Right lobe of liver (tissue), 6 donors: ENCODE measurements at places on chromosomes 2 and 18. TPM values are rescaled to one million over a fixed set of nuclear protein-coding genes. Genes with fewer than 3 reads are reported as not detected.

DNA sequence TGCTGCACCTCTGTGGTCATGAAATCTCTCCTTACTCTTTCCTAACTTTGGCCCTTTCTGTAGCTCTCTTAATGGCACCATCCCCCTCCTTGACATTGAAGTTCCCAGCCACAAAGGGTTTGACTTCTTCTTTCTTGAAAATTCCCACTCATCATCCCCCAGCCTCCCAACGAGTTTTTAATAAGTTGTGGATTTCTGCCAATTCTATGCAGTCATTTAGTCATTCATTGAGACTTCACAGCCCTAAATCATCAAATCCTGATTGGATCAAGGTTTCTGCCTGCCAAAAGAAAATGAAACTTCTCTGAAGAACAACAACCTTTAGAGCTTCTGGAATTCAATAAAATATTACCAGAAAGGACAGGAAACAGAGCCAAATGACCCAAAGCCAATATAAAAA lies 354.3 kb downstream of the CLIP4 start:
- H3K36me3 ChIP-seq, result no peaks in the 10 kb centered on the region
- H3K27me3 ChIP-seq, result no peaks in the 10 kb centered on the region
- no peak for DNase-seq
- no peaks in the 10 kb centered on the region for H3K4me1 ChIP-seq

DNA sequence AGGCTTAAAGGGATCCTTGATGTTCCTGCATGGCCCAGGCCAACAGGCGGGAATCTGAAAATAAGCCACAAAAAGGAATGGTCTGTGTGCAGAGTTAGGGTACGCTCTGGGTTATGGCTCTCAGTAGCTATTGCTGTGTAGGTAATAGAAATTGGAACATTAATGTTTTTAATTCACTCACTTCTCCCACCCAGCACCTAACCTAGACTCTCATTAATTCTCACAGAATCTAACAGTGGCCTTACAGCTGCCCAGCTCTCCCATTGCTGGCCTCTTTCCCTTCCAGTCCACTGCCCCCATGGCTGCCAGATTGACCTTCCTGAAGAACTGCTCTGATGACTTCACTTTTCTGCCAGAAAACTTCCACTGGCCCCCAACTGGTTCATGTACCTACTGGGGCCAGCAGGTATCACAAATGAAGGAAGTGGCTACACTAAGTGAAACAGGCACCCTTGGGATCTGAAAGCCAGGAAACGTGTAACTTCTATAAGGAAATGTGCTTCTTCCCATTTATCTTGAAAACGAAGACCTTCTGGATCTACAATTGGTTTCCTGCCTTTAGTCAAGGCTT lies 315.2 kb downstream of the STK39 start:
- no peaks in the 10 kb centered on the region for H3K27me3 ChIP-seq
- no peak overlapping the region for H3K4me3 ChIP-seq
- H3K36me3 ChIP-seq, result no peaks in the 10 kb centered on the region
- no peak overlapping the region for H3K27ac ChIP-seq

DNA sequence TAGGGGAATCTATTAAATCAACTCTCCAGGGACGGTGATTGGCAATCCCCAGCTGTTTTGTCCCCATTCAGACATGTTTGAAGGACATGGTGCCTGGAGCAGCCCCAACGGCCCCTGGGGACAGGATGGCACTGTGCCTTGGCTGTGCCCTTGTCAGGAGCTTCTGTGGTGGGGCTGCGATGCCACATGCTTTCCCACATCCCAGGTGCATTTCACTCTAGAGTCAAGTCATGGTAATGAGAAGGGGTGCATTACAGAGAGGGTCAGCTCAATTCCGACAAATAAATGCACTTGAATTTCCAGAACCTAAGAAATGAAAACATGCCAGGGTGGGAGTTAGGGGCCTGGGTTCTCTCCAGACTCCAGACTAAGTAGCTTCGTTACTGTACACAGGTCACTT lies 289.4 kb upstream of the PXDN start:
- H3K27ac ChIP-seq, result no peak overlapping the region
- H3K4me3 ChIP-seq, result no peak overlapping the region
- H3K27me3 ChIP-seq, result no peaks in the 10 kb centered on the region

GRCh38 chr18:26460449-26461091 lies 87.8 kb downstream of the KCTD1 start:
- H3K27me3 ChIP-seq, result no peaks in the 10 kb centered on the region
- no peak for DNase-seq
- H3K27ac ChIP-seq, result no peak overlapping the region
- H3K36me3 ChIP-seq, result no peaks in the 10 kb centered on the region
- no peak overlapping the region for H3K4me3 ChIP-seq

SCN1A gene
- not detected for total RNA-seq
